ENCODE measurements at places on chromosomes 4 and X.

DNA sequence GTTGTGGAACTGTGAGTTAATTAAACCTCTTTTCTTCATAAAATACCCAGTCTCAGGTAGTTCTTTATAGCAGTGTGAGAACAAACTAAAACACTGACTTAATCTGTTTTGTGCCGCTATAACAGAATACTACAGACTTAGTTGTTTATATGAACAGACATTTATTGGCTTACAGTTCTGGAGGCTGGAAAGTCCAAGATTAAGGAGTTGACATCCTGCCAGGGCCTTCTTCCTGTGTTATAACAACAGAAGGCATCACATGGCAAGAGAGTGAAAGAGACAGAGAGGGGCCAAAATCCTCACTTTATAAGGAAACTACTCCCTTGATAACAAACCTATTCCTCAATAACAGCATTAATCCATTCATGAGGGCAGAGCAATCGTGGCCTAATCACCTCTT lies 42.5 kb upstream of the KCNIP4 start:
- DNase-seq, result no peak

- no peak for DNase-seq
Measured at GRCh38 chrX:84155938-84156337, 32.1 kb downstream of the RPS6KA6 start.

DNA sequence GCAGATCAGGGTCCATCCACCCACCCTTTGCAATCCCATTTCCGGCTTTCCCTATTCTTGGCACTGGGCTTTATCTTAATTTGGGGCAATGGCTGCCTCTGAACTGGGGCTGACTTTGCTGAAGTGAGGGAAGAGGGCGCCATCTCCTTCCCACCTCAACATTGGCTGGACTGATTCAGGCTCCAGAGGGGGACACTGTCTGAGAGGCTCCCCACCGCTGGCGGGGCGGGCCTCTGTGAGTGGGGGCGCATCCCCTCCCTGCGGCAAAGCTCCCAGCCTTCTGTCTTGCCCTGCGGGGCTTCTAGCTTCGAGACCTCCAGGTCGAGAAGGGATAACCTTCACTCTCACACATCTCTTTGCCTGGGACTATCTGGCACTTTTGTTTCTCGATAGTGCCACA lies 85.8 kb downstream of the PHKA2 start:
- no peak for DNase-seq

DNA sequence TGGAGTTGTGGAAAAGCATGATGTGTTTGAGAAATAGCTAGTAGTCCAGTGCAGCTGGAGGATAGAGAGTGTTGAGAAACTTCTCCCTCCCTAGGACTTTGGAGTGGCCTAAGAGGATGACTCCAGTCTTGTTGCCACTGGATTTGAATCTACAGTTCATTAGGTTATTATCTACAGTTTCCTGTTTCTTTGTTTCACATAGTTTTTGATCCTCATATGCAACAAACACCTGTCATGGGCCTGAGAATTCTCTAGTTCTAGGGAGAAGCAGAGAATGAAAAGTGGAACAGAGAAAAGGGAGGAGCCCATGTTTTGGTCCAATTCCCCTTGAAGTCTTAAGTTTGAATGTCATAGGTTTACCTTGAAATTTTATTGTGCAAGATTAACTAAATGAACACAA lies 73.6 kb upstream of the TBC1D9 start:
- no peak for DNase-seq

- DNase-seq, result no peak
Measured at GRCh38 chr4:8761824-8762205, 109.8 kb downstream of the HMX1 start.

DNA sequence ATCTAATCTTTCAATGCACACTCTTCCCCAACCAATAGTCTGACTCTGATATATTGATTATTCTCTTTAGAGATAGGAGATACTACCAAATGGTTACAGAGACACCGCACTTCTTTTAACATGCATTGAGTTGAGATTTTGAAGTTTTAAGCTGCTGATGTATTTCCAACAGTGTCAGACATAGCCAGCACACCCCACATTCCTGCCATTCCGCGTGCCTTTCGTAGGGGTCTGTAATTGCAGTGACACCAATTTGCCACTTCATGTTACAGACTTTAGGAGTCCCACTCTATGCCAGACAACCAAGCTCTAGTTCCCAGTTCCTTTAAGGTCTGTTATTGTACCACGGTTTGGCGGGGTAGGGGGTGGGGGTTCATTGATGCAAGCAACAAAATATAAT lies 618.2 kb upstream of the FRG1 start:
- DNase-seq, result no peak

DNA sequence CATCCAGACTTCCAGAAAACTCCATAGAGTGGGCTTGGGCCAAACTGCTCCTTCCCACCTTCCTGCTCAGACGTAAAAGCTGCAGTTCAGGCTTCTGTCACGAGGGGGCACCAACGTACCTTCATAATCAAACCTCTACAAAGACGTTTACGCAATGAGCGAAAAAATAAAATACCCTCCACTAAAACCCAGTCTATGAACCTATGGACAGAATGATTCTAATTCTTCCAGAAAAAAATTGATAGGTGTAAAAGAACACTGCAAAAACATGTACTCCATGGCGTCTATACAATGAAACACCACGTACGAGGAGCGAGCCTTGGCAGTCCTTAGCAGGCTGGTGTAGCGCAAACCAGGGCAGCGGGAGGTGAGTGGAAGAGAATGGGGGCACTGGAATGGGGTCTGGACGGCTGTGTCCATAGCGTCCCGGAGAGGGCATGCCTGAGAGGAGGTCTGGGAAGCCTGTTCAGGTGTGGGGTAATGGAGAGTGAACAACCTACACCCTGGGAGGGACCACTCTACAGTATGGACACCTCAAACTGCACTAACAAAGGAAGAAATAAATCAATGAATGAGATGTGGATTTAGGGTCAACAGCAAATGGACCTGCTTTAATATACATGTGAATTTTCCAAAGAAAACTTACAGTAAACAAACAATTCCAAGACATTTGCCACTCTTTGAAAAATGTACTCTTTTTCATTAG lies 14.4 kb upstream of the RAB40A start:
- DNase-seq, result no peak

DNA sequence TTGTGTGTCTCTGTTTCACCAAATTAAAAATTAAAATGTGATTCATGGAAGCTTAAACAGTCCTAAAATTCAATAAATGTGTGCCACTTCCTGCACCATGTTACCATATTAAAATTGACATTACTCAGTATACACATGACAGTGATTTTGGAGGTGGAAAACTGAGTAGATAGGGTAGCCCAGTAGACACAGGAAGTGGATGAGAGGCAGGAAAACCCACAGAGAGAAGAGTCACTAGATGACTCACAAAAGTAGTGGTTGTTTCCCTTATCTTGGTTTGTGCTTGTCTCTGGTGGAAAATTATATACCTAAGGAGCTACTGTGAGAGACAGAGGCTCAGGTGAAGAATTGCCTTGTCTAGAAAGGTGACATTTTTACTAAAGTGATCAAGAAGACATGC lies 375.8 kb upstream of the CXorf51B start:
- DNase-seq, result no peak

- no peak for DNase-seq
Measured at GRCh38 chr4:119315036-119315435, 6.9 kb downstream of the FABP2 start.

GRCh38 chrX:137549073-137549472 lies 16.9 kb upstream of the ZIC3 start:
- DNase-seq, result no peak

GRCh38 chr4:21641696-21642095 lies 306.9 kb downstream of the KCNIP4 start:
- no peak for DNase-seq

- DNase-seq, result peak; percentile 23
Measured at GRCh38 chr4:120977435-120977997, 55.0 kb upstream of the PRDM5 start.

- DNase-seq, result no peak
Measured at GRCh38 chr4:52260514-52261210, 209.6 kb downstream of the SPATA18 start.

GRCh38 chr4:99552872-99553271 lies 11.0 kb downstream of the TRMT10A start:
- no peak for DNase-seq

GRCh38 chr4:7632341-7632740 lies 197.6 kb upstream of the PSAPL1 start:
- DNase-seq, result no peak

GRCh38 chrX:65681810-65682209 lies 14.4 kb downstream of the MSN start:
- no peak for DNase-seq

DNA sequence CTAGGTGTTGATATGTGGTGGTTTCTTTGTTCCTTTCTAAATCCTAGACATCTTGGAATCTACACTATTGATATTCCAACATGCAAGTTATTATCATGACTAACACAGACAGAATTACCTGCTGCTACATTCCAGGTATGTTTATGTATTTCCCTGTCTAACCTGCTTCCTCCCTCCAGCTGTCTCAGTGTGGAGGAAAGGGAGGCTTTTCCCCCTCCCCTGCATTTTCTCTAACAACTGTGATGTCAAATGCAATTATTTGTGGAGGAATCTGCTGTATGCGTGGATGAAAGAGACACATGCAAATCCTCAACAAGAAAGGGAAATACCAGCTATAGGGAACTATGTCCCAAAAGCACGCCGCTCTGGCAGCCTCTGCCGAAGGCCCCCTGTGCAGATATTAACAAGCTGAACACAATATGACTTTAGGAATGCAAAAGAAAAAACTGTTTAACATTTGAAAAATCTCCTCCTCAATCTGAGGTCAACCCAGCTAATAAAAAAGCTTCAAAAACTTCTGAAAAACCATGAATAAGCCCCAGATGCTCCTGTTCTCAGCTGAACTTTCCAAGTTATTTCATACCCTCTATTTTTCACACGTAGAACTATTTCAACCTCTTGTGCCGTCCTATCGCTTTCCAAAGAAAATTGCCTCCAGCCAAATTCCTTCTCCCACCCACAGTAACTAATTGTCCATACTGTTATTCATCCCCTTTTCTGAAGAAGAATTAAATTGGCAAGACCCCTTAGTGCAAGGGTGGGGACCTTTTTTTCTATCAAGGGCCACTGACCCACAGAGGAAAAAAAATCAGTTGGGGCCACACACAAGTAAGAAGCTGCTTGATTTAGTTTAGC lies 225.1 kb upstream of the GPC4 start:
- peak; percentile 63 for DNase-seq

DNA sequence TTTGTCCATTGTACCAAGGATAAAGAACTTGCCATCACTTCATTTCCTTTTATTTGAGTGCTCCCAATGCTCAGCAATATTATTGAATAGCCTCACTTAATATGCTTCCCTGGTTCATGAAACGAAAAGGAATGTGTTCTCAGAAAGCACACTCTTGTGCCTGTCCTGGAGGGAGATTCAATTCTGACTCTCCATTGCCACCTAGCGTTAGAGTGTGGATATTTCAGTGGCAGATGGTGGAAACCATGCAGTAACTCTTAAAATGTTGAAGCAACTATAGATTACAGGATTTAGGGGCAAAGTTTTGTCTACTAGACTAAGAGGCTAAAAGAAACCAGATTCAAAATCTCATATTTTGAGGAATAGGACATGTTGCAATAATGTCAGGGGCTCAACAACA lies 36.0 kb downstream of the GAB3 start:
- DNase-seq, result no peak

DNA sequence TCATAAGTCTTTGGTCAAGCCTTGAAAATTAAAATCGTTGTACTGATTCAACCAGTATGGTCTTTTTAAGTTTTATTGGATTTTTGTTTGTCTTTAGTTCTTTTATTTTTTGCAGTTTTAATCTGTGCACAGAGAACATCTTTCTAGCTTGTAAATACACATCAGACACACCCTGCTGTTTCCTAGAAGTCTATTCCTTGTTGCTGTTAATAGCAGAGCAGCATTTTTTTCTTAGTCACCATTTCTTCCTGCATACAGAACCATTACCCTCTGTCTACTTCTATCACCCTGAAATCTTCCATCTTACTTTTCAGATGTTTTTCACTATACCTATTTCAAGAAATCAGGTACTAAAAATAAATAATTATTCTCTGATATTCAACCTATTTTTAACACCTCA lies 375.4 kb downstream of the GRID2 start:
- DNase-seq, result no peak

- no peak for DNase-seq
Measured at GRCh38 chr4:87058356-87059073, 123.7 kb downstream of the AFF1 start.

DNA sequence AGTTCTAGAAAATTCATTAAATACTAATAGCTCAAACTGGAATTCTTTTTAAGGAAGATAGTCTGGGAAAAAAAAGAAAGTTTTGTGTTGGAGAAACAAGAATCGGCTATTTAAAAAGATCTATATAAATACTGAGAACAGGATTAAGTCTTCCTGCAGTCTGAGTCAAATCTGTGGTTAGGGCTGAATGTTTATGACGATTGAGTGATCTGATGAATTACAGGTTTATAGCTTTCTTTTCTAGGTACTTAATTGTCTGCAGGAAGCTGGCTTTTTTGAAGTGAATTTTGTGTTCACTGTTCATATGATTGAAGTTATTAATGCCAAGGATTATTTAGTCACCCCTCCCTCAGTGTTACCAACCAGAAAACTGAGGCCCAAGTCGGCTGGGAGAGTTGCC lies 42.2 kb downstream of the TLL1 start:
- DNase-seq, result no peak

DNA sequence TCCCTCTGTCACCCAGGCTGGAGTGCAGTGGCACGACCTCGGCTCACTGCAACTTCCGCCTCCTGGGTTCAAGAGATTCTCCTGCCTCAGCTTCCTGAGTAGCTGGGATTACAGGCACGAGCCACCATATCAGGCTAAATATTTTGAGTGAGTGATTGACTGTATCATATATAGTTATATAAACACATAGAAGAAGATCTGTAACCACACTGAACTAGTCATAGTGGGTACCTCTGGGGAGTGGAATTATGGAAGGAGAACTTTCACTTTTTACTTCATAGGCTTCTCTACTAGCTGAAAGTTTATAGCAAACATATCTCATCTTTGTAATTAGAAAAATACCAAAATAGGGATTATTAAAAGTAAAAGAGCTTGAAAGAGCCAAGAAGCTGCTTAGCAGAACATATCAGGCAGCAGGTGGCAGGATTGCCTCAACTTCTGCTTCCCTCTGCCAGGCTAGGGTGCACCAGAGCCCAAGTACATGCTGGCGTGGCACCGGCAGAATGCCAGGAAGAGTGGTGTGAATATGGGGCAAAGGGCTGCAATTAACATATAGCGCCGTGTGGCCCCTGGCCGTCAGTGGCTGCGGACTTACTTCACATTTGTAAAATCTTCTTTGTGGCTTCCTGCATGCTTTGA lies 39.5 kb upstream of the CD40LG start:
- no peak for DNase-seq

DNA sequence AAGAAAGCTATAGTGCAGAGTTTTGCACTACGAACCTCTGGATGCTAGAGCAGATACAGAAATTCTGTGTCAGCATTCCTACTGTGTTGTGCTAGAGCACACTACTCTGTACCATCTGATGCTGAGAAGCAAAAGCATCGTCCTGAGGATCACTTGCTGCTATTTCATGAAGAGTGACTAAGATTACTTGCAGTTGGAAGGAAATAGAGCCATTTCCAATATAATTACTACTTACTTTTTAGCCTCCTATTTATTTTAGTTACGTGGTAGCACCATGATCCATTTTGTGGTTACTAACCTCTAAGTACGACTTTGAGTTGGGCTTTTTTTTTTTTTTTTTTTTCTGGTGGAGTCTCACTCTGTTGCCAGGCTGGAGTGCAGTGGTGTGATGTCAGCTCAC lies 226.7 kb downstream of the PALLD start:
- no peak for DNase-seq

Measured in fibroblast of skin of left quadriceps (primary cell).